ENCODE measurements at places on chromosomes 4 and X.

DNA sequence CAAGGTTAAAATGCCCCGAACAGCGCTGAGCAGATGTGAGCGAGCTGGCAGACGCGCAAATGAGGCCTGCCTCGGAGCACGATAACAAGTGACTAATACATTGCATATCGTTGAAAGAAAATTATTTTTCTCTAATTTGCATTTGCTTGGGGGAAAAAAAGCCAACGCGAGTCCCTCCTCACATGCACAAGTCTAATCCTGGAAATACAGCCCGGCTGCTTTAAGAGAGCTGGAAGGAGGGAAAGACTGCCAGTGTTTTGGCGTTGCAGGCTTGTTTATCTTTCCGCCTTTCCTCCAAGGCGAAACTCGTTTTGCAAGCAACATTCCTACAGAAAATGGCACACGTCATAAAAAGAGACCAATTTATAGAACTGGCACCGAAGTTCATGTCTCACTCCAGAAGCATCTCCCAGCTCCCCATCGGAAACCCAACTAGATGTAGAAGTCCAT is 12.6 kb downstream of the BCOR start:
- DNase-seq, result no peak

- no peak for DNase-seq
Observed at GRCh38 chr4:187839765-187840164, 155.8 kb upstream of the ZFP42 start.

DNA sequence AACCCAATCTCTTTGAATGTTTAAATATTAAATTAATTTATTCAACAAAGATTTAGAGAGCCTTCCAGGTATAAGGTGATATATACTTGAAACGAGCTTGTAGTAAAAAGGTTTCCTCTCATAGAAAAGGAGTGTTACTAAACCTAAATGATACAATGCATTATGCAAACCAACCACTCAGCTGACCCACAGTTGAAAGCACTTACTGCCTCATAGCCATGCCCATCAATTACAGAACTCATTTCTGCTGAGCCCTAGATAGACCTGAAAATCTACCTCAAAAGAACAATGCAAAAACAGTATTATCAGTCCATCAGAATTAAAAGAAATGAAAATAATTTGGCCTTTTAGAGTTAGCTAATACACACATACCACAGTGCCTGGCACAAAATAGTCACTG is 75.4 kb downstream of the KCNIP4 start:
- no peak for DNase-seq

DNA sequence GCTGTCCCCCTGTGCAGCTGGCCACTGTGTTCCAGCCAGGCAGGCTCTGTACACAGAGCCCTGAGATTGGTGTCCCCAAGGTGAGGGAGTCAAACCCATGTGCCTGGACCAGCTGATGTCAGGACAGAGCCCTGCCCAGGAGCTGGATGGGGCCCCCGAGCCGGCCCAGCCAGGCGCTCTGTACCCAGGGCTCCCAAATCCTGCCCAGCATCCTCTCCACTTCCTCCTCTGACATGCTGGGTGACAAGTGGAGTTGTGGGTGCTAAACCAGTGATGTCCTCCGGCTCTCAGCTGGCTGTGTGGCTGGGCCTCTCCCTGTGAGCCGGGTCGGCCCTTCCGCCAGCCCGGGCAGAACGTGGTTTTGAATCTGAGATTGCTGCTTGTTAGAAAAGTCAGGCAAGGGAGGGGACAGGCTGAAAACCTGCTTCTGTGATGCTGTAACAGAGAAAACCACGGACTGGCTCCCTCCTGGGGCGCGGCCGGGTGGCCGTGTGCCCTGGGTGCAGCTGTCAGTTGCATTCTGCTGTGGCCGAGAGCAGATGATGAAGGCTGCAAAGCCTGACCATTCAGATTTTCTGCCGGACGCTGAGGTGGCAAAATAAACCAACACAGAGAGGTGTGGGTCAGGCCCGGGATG is 7.9 kb upstream of the CPLX1 start:
- DNase-seq, result no peak

GRCh38 chr4:168573870-168574269 is 77.0 kb downstream of the PALLD start:
- no peak for DNase-seq

DNA sequence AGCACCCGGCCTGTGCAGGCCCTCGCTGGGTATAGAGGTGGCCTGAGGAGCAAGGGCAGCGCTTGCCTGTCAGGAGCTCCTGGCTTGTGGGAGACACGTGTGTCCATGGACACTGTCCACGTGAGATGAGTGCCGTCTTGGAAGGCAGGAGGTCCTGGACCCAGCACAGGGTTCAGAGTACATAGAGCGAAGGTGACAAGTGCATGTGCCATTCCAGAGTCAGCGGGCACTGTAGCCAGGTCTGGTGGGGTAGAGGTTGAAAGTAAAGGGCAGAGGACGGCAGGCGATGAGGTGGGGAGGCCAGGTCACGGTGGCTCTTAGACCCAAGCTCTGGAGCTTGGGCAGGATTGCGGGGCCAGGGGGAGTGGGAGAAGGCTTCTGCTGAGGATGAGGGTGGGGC is 28.4 kb upstream of the TADA2B start:
- DNase-seq, result no peak

GRCh38 chrX:77087529-77088169 is 359.5 kb upstream of the FGF16 start:
- DNase-seq, result no peak

DNA sequence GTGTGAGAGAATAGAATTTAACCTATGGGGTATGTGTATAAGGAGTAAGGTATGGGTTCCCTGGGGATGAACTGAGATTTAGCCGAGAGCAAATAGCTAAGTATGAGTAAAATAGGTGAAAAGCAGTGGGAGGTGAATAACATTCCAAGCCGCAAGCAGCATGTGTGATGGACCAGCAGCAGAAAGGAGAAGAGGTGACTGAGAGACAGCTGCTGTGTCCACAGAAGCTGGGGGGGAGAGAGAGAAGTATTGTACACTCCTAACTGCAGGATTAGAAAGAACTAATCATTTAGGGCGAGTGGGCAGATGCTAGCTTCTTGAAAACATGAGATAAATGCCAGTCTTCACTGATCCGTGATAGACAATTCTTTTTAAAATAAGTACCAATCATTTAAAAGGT is 296.0 kb downstream of the KLHL4 start:
- DNase-seq, result no peak

DNA sequence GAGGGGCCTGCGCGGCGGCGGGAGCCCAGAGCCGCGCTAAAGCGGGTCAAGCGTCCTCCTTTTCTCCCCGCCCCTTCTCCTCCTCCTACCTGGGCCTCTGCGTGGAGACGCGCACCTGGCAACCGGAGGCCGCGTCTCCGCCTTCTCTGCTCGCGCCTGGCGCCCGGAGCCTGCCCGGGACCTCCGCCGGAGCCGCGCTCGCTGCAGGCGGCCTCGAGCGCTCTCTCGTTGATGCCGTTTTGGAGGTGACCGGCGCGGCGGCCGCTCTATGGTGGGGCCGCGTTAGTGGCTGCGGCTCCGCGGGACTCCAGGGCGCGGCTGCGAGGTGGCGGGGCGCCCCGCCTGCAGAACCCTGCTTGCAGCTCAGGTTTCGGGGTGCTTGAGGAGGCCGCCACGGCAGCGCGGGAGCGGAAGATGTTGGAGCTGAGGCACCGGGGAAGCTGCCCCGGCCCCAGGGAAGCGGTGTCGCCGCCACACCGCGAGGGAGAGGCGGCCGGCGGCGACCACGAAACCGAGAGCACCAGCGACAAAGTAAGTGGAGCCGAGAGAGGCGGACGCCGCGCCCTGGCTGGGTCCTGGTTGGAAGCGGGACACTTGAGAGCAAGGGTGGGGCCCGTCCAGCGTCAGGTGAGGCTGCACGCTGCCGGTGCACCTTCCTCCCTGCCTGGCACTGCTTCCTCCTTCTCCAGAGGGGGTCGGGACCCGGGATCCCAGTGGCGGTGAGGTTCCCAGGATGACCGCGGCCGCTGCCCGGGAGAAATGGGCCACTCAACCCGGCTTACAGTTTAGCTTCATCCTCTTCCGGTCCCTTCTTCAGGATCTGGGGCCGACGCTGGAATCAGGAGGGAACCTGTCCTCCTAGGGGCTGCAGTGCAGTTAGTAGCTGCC is at the start of gene CDS1:
Gene CDS1, plus strand, starts transcription at position 140 of the 888 bp plus-strand sequence. Its CDS starts 275 bp downstream, at position 415.
- no peak for DNase-seq

GRCh38 chr4:4986841-4987240 is 32.4 kb downstream of the CYTL1 start:
- no peak for DNase-seq

- DNase-seq, result no peak
Observed at GRCh38 chrX:74797338-74797887, 127.8 kb downstream of the NEXMIF start.

DNA sequence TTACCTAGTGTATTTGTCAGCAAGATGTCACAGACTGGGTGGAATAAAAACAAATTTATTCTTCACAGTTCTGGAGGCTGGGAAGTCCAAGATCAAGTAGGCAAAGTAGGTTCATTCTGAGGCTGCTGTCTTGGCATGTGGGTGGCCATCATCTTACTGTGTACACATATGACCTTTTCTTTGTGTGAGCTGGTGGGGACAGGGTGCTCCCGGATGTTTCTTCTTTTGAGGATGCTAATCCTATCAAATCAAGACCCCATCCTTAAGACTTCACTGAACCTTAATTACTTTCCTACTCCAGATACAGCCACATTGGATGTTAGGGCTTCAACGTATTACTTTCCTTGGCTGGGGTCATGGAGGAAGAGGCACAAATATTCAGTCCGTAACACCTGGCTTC is 74.0 kb downstream of the TLL1 start:
- no peak for DNase-seq

DNA sequence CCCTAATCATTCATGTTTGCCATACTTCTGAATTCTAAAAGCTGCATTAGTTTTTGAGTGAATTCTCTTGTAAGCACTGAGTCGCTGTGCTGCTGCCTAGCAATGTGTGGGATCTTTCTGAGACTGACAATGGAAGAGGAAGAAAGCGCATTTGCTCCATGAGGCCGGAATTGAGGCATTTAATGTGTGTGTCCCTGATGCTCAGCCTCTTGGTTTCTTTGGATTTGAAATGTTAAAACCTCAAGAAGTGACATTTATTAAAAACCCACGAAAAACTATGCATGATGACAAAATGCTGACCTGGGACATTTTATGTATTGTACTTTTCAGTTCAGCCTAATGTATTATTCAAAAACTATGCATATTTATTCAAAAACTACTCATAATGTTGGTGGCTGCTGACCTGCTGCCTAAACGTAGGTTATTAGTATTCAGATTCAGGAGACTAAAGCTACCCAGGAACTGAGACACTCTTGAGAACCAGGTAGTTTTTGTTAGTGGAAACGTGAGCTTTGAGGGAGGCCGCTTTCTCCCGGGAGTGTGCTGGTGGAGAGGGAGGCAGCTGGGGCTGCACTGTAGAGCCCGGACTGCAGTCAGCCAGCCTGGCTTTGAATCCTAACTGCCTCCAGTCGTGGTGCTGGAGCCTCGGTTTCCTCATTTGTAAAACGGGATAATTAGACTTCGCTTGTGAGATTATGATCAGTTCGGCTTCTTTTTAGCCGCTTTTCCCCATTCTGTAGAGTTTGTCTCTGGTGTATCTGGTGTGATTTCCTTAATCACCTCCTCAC is 11.3 kb downstream of the RGS12 start:
- DNase-seq, result no peak

- DNase-seq, result no peak
Observed at GRCh38 chr4:184099000-184099399, 118.7 kb downstream of the ENPP6 start.

- no peak for DNase-seq
Observed at GRCh38 chrX:1751781-1752180, 136.9 kb downstream of the ASMT start.

- DNase-seq, result no peak
Observed at GRCh38 chr4:121551881-121552280, 144.9 kb downstream of the ANXA5 start.

- no peak for DNase-seq
Observed at GRCh38 chr4:80409809-80410208, 74.3 kb downstream of the CFAP299 start.

- no peak for DNase-seq
Observed at GRCh38 chr4:63049726-63050125, 1359.5 kb downstream of the TECRL start.

GRCh38 chr4:6349896-6350603 is 80.4 kb downstream of the WFS1 start:
- DNase-seq, result no peak

DNA sequence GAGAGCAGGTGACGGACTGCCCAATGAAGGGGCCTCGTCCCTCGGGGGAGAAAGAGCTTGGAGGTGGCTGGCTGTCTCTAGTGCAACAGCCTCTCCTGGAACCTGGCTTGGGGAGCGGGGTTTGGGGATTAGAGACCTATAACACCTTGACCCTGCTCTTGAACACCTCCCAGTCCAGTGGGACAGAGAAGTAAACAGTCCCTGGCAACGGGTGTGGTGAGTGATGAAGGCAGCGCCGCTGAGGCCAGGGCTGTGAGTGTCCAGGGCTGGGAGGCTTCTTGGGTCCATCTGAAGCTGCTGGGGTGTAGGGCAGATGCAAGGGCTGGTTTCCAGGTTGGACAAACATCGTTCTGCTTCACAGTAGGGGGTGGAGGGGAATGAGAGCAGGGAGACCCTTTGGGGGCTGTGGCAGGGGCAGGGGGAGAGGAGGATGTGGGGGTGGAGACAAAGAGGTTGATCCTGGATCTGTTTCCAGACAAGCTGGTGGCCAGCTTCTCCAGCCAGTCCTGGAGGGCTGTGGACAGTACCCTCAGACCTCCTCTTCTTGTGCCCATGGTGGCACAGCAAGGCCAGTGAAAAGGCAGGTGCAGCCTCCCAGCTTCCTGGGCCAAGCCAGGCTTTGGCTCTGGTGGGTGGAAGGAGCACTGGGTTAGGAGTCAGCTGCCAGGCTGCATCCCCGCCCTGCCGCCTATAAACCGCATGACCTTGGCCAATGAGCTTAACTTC is 3.8 kb downstream of the NSG1 start:
- no peak for DNase-seq

GRCh38 chrX:40402831-40403533 is 177.8 kb upstream of the ATP6AP2 start:
- no peak for DNase-seq

DNA sequence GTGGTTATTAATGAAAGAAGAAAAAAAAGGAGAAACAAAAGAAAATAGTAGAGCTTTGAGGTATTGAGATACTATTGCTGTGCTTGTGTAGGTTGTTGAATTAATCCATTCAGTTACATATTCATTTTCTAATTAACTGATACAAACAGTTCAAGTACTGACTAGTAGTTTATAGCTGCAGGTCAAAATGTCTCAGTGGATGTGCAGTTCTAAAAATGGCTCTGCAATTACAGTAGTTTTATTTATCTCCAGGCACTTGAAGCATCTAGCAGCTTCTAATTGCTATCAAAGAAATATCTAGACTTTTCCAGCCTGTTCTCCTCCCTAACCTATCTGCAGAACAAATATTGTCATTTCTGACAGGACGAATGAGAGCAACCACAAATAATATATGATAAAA is 1887.7 kb upstream of the PCDH7 start:
- no peak for DNase-seq

Data from GF-D8 (cell line).